ENCODE measurements at places on chromosomes 4 and X.

- no peak for DNase-seq
Measured at GRCh38 chr4:98712607-98713006, 54.2 kb upstream of the TSPAN5 start.

GRCh38 chrX:1778817-1779216 lies 164.0 kb downstream of the ASMT start:
- DNase-seq, result no peak

GRCh38 chr4:68591204-68591603 lies 15.1 kb upstream of the UGT2B17 start:
- DNase-seq, result no peak

DNA sequence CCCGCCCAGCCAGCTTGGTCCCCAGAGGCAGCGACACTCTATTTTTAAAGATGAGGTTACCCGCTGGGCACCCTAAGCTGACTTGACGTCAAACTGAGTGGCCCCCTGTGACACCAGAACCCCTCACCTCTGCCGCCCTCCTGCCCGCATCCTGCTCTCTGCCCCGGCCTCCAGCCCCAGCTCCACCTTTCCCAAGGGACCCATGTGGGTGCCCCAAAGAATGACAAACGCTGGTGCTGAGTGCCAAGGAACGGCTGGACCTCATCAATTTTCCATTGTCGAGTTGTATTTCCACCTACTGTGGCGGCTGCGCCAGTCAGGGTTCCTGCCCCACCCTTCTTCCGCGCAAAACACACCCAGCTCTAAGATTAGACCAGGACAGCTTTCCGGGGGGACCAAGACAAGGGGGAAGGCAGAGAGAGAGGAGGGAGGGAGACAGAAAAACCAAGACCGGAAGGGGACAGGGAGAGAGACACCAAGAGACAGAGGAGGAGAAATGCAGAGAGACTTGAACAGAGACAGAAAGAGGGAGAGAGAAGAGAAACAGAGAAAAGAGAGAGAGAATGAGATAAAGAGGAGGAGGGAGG lies 2.0 kb downstream of the PRKX start:
- DNase-seq, result no peak

Data from T-helper 2 cell (primary cell).